ENCODE measurements at places on chromosomes 2 and 18.

DNA sequence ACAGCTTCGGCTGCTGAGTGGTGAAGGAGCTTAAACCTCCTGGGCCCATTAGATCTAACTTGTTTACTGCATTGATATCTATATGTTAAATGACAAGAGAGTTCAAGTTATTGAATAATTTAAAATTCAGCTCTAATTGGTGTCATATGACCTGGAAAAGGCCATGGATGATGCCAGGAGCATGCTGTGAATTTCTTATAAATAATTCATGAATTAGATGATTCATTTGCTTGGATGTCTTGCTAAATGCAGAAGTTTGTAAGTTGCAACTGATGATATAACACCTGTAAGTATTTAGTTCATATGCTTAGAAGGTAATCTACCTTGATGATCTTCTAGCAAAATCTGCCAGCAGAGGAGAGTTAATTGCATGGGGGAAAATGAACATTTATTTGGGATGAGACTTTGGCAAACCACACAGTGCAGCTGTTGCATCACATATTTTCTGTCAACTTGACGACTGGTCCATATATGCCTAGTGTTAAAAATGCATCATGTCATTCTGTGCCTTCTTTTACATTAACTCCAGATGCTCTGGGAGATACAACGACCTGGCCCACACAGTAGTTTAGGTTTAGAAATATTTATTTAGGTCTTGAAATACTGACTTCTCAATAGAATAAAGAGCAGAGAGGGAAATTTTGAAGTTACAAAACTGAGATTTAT is 226.3 kb downstream of the KIAA1328 start:
- DNase-seq = no peak

DNA sequence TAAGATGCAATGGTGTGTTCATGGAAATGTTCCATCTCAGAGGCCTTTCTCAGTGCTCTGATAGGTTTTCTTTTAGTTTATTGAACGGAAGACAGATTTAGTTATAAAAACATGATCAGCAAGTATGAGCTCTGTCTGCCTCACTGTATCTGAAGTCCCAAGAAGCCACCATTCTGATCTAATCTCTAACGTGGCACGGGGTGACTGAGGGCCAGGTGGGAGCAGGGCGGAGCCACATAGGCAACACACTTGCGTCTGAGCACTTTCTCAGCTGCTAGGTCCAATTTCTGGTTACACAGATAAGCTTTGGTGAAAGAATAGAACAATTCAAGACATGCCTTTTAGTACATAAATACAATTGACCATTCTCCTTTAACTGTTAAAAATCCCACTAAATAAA is 60.4 kb downstream of the SNTG2 start:
- no peak for DNase-seq

DNA sequence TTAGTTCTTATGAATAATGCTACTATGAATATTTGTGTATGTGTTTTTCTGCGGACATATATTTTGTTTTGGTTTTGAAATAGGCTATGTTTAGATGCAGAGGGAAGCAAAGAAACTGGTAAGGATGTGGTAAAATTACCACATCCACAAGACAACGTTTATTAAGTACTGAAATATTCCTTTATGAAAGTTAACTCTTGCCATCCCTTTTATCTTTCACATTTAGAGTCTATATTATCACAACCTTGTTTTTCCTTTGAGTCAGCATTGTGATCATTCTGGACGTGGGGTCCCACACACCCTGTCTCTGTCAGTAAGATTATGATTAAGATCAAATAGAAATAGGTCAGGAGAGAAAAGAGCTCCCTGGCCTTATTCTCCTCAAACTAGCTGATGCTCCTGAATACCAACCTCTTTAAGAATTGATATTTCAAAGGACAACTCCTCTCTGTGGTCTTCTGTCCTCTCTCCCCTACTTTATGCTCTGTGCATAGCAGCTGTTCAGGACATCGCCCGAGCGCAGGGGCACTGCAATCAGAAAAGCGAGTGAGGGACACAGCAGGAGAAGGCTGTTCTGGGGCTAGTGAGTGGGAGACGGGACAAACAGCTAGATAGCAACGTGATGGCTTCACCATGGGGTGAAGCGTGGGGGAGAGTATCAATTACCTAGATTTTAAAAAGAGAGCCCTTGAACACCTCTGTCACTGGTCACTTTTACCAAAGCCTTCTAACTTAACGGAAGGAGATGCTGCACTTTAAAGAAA is 12.2 kb downstream of the METAP1D start:
- DNase-seq = no peak

GRCh38 chr2:216934151-216934550 is 74.3 kb upstream of the TNP1 start:
- no peak for DNase-seq

- peak; percentile 66 for DNase-seq
Observed at GRCh38 chr2:137964066-137964858, at the start of gene HNMT. Gene HNMT (plus strand): TSS chr2:137964473. CDS start chr2:137964492, 19 bp downstream.

- DNase-seq = peak; percentile 73
Observed at GRCh38 chr18:13447621-13448334, 229.2 kb downstream of the LDLRAD4 start.

DNA sequence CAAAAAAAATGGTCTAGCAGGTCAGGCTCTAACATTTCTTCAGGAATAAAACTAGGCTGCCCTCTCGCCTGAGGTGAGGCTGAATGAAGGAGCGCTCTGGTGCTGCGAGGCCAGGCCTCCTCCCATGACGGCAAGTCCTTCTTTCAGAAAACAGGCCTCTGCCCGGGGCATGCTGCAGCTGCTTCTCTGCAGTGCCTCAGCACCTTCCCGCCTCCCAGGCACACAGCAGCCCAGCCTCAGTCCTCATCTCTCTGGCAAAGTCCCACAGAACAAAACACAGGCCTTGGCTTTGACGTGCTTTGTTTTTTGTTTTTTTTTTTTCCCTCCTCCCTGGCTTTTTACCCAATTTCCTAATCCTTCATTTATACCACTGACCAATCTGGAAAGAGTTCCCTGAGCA is 74.8 kb downstream of the BCL11A start:
- no peak for DNase-seq

- DNase-seq = peak; percentile 18
Observed at GRCh38 chr2:201855356-201855755, 49.0 kb downstream of the CDK15 start.

GRCh38 chr2:150885774-150886386 is 375.8 kb downstream of the RBM43 start:
- no peak for DNase-seq

DNA sequence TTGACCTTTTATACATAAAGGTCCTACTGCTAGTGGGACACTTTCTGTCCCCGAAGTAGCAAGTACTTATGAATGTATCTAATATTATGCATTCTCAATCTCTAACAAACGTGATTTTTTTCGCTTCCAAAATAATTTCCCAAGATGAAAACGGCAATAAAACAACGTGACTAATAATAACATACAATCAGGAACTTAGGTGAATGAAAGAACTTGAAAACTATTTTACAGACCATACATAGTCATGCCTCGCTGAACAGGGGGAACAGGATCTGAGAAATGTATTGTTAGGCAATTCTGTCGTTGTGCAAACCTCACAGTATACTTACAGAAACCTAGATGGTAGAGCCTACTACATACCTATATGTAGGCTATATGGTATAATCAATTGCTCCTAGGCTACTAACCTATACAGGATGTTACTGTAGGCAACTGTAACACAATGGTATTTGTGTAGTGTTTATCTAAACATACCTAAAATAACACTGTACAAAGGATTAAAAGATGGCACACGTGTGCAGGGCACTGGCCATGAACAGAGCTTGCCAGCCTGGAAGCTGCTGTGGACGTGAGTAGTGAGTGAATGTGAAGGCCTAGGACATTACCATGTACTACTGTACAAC is 2.5 kb downstream of the RTN4 start:
- peak; percentile 32 for DNase-seq

GRCh38 chr2:3517948-3518495 is 1.3 kb downstream of the ADI1 start:
- DNase-seq = no peak

DNA sequence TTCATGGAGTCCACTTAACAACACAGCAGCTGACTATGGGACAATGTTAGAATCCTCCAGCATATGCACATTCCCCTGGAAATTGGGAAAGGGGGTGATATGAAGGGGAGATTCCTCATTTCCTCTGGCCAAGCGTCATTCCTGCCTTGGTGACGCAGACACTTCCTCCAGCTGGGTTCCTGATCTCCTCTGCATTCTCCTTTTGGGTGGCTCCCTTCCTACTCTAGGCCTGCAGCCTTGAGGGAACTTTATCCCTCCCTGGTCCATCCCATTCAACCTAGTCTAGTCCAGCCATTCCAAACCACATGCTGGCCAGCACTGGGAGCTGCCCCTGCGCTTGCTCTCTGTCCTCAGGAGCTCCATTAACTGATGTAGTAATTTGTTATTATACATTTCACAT is 216.8 kb downstream of the VAPA start:
- DNase-seq = no peak

DNA sequence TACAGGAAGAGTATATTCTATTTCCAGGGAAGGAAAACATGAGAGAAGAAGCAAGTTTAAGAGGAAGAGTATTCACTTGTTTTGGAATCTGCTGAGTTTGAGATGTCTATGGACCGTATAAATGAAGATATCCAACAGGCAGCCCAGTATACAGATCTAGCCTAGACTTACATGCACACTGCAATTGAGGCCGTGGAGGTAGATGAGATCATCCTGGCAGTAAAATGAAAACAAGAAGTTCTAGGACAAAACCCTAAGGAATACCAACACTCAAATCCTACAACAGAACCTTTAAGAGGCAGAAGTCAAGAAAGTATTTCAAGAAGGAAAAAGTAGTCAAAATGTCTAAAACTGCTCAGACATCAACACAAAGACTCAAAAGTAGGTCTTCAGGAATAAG is 16.0 kb downstream of the GRB14 start:
- no peak for DNase-seq

DNA sequence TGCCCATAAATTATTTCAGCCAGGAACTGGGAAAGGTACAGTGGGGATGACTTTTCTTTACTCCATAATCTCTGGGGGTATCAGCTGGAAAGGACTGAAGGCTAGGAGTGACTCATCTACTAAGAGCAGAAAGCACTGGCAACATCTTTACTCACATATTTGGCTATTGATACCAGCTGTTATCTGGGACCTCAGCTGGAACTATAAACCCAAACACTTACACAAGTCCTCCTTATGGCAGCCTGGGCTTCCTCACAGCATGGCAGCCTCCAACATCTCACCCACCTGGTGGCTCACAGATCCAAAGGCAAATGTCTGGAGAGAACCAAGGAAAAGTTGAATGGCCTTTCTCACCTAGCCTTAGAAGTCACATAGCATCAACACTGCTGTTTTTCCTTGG is 379.0 kb upstream of the RND3 start:
- peak; percentile 30 for DNase-seq

DNA sequence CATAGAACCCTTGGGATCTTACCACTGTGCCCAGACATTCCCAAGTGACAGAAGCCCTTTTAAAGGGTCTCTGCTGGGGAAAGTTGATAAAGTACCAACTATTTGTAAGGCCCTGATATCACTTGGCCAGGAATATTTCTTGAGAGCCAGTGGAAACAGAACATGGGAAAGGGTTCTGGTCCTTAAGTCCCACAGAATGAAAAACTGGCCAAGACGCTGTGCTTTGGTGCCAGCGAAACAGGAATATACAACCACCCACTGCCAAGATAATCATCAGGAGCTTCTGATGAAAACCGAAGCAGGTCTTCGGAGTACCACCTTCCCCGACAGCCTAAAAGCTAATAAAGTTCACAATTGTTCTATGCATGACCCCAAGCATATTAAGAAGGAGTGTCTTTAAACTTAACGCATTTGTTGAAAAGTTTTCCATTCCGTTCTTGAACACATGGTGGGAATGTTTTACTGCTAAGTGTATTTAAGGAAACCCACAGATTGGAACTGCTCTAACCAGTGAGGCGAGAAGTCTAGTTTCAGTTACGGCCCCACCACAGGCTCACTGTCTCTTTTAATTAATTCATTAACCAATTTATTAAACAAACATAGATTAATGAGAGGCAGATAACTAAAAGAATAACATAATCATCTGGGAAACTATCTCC is 152.6 kb downstream of the ANKRD44 start:
- DNase-seq = peak; percentile 45

DNA sequence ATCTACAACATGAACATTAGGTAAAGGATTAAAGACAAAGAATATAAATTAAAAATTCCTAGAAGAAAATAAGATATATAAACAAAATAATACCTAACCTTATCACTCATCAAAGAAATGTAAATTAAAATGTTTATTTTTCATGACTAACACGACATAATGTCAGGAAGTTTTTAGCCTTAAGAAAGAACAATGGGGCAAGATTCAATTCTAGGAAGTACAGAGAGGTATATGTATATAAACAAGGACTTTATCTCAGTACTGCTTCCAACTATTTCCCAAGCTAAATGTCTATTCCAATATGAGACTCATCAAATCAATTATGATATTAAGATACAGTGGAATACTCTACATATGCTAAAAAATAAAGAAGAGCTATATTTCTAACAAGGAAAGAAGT is 44.1 kb downstream of the TTC21B start:
- DNase-seq = no peak

DNA sequence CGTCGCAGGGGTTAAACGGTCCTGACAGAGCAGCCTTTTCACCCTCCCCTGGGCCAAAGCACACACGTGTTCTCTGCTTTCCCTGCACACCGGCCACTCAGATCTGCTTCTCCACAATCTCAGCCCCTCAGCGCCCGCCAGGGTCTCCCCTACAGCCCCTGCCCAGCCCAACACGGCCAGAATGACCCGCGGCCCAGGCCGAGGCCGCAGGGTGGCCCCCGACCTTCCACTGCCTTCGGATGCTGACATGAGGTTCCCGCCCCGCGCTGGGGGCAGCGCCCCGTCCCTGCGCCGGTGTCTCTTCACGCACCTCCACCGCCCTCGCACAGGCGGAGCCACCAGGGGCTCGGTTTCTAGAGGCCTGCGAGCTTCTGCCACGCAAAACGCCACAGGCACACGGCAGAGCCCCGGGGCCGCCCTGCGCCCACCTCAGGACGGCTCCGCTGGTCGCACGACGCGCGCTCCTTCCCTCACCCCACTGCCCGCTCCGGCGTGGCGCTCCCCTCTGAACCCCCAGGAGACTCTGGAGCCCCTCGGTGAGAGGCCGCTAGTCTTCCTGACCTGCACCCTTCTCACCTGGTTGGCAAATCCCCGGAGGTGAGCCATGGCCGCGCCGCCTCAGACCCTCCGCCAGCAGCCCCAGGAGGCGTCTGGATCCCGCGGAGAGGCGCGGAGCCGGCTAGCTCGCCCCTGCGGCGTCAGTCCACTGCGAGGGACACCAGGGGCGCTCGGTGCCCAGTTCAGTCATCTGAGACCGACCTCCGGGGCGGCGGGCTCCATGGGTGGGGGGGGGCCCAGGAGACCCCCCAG is 749 bp downstream of the STK25 start:
- peak; percentile 51 for DNase-seq

GRCh38 chr2:64946769-64947247 is 42.4 kb upstream of the SLC1A4 start:
- DNase-seq = no peak

- DNase-seq = no peak
Observed at GRCh38 chr2:125313806-125314205, 1288.7 kb downstream of the CNTNAP5 start.

Measured in RPMI7951 (cell line).